T-cell (primary cell): ENCODE measurements at places on chromosomes 2 and 18.
A peak's percentile ranks its signal among the peaks of the same experiment; 100 is the strongest.

DNA sequence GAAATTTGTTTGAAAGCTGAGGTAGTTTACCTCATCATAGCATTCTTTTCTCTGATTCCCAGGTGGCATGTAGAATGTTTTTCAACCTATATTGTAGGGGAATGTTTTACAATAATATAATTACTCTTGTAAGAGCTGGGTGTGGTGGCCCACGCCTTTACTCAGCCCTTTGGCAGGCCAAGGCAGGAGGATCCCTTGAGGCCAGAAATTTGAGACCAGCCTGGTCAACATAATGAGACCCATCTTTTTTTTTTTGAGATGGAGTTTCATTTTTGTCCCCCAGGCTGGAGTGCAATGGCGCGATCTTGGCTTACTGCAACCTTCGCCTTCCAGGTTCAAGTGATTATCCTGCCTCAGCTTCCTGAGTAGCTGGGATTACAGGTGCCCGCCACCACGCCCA is 3.6 kb downstream of the USP39 start:
- DNase-seq, result no peak

DNA sequence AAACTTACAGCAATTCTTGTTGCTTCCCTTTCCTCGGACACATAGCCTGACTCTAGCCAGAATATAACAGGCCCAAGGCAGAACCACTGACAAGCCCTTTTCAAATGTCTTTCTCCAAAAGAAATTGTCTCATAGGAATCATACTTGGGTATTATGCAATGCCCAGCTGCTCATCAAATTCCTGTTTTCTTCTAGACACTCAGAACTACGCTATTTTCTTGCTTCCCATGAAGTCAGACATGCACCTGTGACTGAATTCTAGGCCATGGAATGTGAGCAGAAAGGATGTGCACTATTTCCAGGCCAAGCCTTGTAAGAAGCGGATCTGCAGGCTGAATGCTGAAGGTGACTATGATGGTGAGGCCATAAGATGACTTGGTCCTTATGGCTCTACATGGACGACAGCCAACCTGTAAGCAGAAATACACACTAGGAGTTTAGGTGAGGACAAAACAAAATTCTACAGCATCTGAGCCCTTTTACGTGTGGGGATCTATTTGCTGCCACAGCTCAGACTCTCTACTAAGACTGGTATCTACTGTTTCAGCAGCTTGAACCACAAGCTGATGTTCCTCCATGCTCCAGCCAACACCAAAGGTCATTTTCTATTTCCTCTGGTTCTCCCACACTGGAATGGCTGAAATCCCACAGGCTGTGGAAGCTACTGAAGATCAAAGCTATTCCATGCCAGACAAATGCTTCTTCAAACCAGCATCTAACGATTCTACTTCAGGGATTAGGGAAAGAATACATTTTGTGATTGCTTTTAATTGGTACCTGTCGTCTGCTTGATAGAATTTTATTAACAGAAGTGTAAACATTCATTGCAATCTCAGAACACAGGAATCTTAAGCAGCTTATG is 378.7 kb downstream of the RBM43 start:
- no peak for DNase-seq

GRCh38 chr2:187842978-187843847 is 289.0 kb upstream of the TFPI start:
- DNase-seq, result no peak

- no peak for DNase-seq
Measured at GRCh38 chr2:25304826-25305596, 36.7 kb downstream of the DNMT3A start.

GRCh38 chr2:177264209-177264692 is 276 bp downstream of the NFE2L2 start:
- DNase-seq, result no peak

GRCh38 chr2:217539126-217539525 is 463.7 kb downstream of the TNS1 start:
- no peak for DNase-seq

DNA sequence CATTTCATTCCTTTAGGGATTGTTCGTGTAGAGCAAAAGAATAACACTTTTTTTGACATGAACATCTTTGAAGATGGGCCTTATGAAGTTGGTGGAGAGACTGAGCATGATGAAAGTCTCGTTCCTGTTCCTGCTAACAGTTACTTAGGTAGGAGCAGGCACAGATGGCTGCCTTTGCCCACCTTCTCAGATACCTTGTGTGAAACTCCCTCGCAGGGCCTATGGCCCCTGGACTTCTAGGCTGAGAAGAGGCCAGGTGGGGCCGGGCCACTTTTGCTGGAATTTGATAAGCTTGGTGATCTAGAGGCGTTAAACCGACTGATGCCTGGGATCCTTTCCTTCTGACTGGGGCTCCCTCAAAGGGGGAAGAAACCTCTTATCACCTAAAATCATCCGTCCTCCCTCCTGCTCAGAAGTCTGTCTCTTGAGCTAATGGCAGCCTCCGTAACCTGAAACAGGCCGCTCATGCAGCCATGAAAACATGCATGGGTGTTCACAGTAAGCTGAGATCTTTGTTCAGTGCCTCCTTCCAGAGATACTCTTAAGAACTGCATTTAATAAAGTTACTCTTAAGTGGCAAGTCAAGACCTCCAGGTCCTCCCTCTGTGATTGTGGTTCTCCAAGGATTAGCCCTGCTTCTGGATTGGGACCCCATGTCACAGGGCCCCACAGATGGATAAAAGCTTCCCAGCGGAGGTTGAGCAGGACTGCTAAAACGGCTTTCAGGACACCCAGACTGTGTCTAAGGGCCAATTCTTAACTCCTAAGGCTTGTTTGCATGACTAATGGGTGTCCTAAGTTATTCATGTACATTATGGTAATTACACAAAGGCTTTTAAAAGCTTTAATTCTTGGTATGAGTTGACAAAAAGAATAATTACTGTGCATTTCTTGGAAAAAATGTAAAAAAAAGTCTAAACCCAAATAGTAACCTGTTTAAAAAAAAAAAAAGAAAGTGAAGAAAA is 43.9 kb downstream of the ITGA6 start:
- DNase-seq, result no peak

DNA sequence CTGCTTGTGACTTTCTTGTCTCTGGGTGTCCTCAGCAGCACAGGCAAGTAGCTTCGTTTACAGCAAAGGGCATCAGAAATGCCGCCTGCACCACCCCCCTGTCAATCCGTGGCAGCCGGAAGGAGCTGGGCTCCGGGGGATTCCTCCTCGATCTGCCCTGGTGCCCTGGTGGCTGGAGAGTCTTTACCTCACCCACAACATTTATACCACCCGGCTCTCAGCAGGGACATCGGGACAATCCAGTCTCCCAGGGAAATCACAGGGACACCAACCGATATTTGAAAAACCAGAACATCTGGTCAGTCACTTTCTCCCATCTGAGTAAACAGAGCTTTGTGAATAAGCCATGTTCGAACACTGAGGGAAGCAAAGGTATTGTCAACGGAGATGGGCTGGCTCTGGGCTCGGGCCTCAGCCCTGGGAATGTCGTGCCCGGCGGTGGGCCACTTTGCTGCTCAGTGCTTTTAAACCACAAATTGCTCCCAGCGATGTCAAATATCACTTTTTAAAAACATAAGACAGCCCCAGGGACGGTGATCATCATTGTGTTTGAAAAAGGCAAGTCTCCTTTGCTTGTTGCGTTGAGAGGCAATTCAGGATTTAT is 210.0 kb upstream of the SALL3 start:
- no peak for DNase-seq

- no peak for DNase-seq
Measured at GRCh38 chr2:62319070-62319469, 123.2 kb downstream of the B3GNT2 start.

DNA sequence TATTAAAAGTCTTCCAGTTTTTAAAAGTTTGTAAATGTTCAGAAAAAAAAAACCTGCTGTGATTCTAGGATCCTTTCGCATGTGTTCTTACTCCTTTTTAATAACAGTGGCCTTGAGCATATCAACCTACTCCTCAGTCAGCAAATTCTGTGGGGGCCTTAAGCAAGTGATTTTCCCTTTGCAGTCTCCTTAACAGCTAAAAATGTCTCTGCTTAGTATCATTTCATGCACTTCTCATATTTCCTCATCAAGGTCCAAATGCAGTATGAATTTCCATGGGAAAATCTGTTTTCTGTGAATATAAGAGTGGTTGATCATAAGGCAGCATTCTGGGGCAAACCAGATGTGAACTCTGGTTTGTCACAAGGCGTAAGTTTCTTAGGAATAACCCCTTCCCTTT is 2175.1 kb upstream of the PIK3C3 start:
- DNase-seq, result no peak

DNA sequence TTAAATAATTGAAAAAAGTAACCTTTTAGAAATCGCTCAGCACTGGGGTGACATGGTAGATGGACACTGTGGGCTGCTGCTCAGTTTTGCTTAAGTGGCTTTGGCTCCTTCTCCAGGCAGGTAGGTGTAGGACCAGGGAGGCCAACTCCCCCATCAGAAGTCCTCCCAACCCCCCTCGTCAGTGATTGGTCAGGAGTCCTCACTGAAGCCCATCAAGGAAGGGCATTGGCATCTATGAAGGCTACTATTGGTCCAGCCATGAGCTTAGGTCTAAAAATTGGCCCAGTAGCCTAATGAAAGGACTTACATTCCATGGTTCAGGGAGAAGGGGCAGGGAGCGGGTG is 34.7 kb downstream of the ST3GAL5 start:
- no peak for DNase-seq

DNA sequence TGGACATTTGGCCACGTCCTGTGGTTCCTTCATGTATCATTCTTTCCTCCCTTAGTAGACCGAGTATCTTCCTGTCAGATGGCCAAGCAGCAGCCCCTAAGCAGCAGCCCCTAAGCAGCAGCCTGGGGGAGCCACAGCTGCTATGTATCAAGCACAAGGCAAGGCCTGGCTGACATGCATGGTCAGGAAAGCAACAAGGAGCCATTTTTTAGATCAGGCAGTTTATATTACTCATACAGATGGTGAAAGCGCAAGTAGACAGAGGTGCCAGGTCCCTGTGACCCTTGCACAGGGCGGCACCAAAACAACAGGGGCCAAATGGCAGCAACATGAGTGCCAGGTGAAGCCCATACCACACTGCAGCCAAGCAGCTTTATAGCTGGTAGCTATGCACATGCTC is 22.1 kb downstream of the CHCHD5 start:
- no peak for DNase-seq

DNA sequence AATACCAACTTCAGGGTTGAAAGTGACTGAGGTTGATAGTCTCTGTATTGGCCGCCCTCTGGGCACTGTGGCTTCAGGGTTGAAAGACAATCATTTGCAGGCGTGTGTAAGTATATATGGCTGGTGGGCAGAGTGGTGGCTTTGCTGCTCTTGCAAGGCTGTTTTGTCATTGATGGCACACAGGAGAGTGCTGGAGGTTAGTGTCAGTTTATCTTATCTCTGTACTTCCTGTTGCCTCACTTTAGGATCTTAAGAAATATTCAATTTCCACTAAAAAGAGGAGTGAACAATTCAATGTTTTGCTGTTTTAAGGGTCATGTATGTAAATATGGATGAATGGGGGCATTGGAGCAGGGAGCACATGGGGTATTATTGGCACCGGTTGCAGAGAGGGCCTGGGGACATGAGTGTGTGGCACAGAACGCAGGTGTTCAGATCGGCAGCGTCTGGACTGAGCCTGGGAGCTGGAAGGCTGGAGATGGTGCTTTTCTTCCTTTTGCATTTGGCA is 51.5 kb downstream of the NCK2 start:
- DNase-seq, result peak; percentile 58

DNA sequence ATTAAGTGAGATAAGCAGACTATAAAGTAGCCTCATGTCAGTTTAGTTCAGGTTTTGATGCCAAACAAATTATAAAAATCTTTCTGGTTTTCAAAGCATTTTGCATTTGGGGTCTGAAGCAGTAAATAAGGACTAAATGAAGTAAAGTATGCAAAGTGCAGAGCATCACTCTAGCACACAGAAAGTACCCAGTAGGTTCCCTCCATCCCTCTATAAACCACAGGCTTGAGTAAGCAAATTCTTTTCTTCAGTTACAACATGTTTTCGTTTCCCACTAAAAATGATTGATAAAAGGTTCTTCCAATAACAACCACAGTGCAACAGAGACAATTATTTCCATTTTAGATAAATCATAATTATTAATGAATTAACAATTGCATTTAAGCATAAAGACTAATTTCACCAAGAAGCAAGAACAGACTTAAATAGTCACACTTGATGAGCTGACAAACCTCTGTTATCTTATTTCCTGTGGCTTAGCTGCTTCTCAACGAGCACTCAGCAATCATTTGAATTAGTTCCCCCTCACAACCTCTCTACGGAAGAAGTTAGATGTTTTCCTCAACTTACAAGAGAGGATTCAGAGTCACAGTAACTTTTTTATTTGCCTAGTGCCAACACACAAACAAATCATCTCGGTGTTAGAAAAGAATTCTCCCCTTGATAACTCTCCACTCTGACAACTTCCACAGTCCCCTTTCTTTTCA is 249.8 kb downstream of the NBAS start:
- no peak for DNase-seq

- no peak for DNase-seq
Measured at GRCh38 chr18:58937887-58938267, 73.2 kb downstream of the ZNF532 start.

DNA sequence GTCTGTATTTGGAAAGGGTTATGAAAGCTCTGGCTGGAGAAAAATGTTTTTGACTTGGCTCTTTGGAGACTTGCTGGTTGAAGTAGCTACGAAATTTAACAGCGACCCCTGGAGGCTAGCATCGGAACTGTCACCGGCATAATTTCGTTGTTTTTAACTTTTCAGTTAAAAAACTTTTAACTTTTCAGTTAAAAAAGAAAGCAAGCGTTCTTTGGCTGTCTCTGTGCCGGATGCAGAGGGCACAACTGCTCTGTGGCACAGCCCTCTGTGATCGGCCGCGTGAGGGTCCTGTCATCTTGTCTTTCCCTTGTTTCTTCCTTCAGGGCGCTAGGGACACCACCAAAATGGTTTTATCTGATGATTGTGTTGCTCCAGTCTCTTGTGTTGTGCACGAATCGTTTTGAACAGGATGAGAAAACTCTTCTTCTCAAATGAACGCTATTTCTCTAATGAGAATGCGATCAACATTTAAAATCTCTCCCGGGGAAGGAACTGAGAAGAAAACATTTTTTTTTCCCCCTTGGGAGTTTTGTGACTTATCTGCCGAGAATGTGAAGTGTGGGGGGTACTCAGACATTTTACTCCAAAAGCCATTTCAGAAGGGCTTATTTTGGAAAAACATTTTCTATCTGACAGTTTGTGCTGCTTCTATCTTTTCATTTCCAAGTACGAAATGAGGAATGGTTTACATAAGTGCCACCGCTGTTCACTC is 57.1 kb downstream of the ADCYAP1 start:
- peak; percentile 25 for DNase-seq

DNA sequence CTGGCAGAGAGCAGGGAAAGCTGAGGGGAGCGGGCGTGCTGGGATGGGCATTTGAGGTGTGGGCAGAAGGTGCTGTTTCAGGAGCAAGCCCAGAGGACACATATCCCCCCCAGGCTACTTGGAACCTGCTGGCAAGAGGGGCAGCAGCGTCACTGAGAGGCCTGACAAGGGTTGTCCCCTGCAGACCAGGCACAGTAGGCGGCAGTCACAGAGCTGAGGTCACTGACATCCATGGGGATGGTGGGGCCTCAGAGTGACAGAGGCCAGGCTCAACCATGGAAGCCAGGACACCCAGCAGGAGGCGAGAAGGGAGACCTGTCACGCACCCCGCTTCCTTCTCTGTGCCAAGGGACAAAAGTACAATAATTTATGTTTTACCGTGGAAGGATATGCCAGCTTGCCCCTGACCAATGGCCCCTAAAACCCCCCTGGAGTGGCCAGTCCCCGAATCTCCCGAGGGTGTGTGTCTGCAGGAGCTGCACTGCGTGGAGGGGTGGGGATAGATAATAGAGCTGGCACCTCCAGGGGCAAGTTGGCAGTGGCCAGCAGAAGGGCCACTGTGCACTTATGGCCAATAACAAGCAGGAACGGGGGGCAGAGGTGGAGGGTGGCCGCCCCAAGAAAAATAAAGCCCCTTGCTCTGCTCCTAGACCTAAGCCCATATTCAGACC is 86.3 kb upstream of the SLC66A3 start:
- no peak for DNase-seq
